Activated naive CD4-positive, alpha-beta T cell (primary cell): ENCODE measurements at places on chromosomes 11 and 22.
A peak's percentile ranks its signal among the peaks of the same experiment; 100 is the strongest.

DNA sequence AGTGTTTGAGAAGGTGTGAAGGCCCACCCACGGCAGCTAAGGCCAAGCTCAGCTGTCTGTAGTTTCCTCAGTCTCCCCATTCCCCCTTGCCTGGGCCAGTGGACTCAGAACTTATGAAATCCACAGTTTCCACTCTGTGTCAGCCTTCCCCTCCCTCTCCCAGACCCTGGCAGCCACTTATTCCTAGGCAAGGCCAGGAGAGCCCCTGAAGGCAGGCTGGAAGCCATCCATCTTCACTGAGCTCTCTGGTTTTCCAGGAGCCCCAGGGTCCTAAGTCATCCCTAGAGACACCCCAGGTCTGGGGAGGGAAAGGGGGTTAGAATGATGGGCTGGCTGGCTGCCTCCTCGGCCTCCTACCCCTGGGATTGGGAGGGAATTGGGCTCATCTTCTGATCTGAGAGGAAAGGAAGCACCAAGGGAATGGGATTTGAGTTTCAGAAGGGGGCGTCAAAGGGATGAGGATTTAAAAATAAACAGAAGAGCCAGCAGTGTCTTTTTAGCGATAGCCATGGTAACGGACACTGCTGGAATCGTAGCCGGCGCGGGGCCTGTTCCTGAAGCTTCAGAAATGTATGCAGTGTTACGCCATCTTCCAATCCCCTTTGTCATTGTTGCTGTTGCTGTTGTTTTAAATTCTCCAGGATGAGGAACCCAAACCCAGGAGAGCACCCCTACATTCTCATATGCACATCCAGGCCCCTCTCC lies 561.1 kb upstream of the CADM1 start:
- no peak for DNase-seq

DNA sequence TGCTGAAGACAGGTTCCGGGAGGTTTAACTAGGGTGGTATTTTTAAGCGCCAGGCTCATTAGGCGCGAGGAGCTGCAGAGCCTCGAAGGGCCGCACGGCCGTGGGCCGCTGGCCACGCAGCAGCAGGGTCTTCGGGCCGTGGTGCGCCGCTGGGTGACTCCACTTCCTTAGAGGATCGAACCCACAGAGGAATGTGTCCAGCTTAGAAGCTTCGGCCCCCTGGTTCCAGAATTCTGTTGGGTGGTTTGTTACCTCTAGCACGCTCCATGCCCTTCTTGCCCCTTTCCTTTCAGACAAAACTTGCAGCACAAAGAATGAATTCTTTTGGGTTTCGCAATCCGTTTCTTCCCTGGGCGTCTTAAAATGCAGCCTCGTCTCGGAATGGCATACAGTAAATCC lies 773 bp upstream of the PATL1 start:
- no peak for DNase-seq

- no peak for DNase-seq
Observed at GRCh38 chr11:13061294-13061990, 52.3 kb downstream of the RASSF10 start.

- DNase-seq, result no peak
Observed at GRCh38 chr11:26865703-26866102, 128.2 kb upstream of the FIBIN start.

DNA sequence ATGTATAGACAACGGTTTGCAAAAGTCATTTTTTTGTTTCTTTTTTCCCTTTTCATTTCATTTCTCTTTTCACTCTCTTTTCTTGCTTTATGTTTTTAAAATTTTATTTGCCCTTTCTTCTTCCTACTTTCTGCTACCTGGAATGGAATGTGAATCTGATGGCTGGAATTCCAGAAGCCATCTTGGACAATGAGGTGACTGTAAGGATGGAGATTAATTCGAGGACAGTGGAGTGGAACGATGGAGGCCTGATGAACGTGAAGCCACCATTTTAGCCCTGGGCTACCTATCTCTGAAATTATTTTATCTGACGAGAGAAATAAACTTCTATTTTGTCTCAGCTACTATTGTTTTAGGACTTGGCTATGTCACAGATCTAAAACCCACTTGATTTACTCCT lies 2.8 kb upstream of the POLA2 start:
- DNase-seq, result no peak

- no peak for DNase-seq
Observed at GRCh38 chr22:41341990-41342389, 39.8 kb upstream of the TEF start.

- DNase-seq, result no peak
Observed at GRCh38 chr11:20451568-20451967, 64.1 kb downstream of the PRMT3 start.

- no peak for DNase-seq
Observed at GRCh38 chr11:58622344-58622743, at the start of gene CNTF. TSS of gene CNTF (plus strand) at chr11:58622665. CDS start at chr11:58622753, 88 bp downstream.

- DNase-seq, result no peak
Observed at GRCh38 chr22:32684148-32684821, 117.2 kb upstream of the TIMP3 start.

DNA sequence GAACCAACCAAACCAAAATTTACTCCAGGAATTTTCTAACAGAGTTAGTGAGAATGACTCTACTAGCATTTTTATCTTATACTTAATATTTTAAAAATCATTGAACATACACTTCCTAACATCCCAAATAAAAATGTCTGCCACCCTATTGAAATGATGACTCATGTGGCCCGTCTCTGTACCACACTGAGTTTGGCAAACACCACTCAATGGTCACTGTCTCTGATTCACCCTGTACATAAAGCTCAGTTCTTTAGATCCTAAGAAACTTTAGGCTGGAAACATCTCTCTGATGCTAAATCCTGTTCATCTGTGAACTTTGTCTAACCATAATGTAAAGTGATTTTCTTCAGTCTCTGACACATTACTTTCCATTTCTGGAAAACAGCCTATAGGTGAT lies 182.0 kb downstream of the CWF19L2 start:
- no peak for DNase-seq

DNA sequence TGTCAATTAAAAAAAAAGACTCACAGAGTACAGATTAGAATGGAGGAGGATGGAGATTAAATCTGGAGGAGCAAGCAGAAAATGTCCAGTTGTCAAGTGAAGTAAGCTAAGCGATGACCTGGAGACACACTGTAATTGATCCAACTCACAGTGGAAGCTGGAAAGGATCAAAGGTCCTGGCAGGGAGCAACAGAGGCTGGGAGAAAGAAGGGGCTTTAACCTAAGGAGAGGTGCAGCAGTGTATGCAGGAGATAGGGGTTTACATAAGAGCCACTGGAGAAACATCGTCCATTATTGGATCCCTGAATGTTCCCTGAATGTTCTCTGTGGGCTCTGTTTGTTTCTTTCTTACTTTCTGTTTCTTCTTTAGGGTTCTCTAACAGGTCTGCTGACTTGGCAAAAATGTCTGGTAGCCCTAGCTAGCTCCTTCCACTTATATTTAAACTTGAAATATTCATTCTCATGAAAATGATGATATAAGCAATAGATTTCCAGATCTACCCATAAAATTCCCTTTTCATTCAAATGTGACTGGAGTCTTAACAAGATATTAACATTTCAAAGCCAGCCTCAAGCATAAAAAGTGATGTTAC lies 30.1 kb upstream of the CAT start:
- DNase-seq, result no peak

DNA sequence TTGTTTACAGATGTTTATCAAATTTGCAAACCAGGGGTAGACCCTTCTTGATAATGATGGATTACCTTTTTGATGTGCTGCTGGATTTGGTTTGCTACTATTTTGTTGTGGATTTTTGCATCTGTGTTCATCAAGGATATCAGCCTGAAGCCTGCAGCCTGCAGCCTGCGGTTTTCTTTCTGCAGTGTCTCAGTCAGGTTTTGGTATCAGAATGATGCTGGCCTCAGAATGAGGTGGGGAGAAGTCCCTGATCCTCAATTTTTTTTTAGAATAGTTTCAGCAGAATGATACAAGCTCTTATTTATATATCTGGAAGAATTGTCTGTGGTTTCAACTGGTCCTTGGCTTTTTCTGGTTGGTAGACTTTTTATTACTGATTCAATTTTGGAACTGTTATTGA lies 19.7 kb upstream of the RAB38 start:
- no peak for DNase-seq

GRCh38 chr11:64069401-64070313 lies 33.9 kb downstream of the FLRT1 start:
- DNase-seq, result no peak

GRCh38 chr11:126915430-126915829 lies 85.1 kb downstream of the KIRREL3 start:
- no peak for DNase-seq

DNA sequence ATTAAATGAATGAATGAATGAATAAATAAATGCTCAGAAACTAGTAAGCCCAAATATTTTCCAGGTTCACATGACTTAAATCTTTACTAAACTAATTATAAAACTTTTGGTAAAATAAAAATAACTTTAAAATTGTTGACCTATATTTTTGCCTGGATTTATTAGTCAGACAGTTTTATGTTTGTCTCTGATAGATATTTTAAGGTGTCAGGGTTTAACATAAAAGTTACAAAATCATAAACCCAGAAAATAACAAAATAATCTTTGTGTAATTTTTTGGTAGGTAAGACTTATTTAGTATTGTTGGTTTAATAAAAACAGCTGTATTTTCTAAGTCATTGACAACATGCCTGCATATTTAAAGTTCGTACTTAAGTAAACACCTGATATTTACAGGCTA lies 27.4 kb upstream of the HEPHL1 start:
- no peak for DNase-seq

DNA sequence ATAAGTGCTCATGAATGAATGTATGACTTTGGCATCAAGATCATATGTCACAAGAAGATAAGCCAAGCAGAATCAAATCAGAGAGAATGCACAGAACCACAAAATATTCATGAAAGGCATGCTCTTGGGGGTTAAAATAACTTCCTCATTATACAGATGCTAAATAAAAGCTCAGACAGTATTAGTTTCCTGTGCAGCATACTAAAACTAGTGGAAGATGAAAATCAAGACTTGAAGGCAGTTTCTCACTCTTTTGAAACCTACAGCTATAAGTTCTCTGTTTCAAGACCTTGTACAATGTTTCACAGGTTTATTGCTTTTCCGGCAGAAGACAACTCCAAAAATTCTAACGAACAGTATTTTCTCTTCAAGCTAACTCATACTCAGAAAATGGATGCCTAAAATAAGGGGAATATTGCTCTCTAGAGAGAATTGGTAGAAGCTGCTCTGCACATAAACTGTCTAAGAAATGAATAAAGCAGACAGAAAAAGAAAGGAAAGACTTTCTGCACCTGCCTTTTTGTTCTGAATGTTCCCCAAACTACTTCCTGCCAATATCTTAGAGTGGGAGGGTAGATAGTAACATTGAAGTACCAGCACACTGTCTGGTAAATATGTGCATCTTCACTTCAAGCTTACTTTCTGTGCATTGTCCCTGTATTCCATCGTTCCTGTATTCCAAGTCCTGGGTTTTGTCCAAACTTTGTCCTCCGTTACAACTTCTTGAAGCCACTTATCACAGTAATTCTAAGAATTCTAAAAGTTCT lies 639.4 kb upstream of the FAT3 start:
- no peak for DNase-seq

GRCh38 chr11:33867996-33868646 lies 23.8 kb downstream of the LMO2 start:
- DNase-seq, result no peak

DNA sequence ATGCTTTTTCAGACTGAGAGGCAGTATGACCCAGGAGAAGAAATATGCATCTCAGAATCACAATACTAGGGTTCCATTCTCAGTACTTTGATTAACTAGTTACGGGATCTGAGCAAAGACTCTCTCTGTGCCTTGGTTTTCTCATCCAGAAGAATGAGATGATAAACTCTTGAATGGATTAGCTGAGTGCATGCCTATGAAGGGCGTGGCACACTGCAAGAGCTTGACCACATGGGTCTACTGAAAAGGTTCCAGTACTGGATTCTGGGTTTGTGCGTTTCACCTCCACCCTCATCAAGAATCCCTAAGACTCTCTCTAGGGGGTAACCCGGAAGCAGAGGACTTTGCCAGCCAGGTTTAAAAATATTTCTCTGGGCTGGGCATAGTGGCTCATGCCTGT lies 25.6 kb downstream of the PGA5 start:
- no peak for DNase-seq

DNA sequence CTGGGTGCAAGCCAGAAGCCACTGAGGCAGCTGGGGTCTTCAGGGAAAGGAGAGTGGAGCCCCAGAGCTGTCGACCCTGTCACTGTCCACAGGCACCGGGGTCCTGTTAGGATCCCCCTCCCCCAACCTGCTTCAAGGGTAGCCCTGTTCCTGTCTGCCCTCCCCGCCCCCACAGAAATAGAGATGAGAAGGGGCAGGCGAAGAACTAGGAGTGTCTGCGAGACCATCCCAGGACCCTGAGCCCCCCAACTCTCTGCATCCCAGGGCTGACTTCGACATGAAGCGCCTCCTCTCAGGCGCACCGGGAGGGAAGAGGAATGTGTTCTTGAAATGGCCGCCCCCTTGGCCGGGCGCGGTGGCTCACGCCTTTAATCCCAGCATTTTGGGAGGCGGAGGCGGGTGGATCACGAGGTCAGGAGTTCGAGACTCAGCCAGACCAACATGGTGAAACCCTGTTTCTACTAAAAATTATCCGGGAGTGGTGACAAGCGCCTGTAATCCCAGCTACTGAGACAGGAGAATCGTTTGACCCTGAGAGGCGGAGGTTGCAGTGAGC lies 607 bp upstream of the ZNF70 start:
- no peak for DNase-seq

- peak; percentile 14 for DNase-seq
Observed at GRCh38 chr22:37051391-37052385, at the start of gene KCTD17. TSS of gene KCTD17 (plus strand) at chr22:37051742. CDS start at chr22:37051761, 19 bp downstream.

- no peak for DNase-seq
Observed at GRCh38 chr11:8333811-8334401, 70.2 kb upstream of the LMO1 start.

- DNase-seq, result no peak
Observed at GRCh38 chr11:48014917-48015316, 34.6 kb downstream of the PTPRJ start.

- DNase-seq, result no peak
Observed at GRCh38 chr11:125772834-125773505, 5.7 kb downstream of the PATE2 start.

DNA sequence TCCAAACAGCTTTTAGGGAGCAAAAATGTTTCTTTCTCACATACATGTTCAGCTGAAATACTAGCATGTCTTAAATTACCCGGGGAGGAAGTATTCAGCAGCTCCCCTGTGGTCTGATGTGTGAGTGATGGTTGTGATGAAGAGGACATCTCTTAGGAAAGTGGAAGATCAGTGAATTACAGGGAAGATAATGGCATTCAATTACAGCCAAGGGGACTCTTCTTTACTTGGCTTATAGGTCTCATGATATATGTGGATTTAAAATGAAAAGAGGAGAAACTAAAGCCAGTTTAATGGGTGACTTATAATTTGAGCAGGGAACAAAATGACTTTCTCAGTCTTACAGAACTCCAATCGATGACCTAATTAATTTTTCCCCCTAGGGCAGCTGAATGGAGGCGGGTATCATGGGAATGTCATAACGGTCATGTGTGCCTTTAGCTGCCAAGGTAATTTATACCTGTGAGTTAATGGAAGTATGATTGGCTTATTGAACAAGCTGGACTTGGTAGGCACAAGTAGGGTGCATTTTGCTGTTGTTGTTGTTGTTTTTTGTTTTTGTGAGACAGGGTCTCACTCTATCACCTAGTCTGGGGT lies 198.8 kb downstream of the HIPK3 start:
- no peak for DNase-seq
